ENCODE measurements at places on chromosomes 4 and X. TPM values are rescaled to one million over a fixed set of nuclear protein-coding genes. Genes with fewer than 3 reads are reported as not detected.

DNA sequence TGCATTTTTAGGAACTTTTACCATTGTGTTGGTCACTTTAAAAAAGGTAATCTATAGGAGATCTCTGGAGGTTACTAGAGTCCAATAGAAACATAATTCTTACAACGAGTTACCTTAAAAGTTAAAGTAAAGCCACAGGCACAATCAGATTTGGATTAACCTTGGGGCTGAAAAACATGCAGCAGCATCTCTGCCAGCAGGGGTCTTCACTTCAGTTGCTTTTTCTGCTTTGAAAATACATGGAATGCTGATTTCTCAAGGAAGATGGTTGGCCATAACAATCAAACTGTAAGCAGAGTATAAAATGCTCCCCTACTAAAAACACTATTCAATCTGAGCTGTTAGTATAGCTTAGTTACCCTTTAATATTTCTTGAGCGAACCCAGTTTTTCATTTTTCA lies 1072.3 kb upstream of the PCDH10 start:
- H3K27me3 ChIP-seq = no peaks in the 10 kb centered on the region
- H3K36me3 ChIP-seq = no peaks in the 10 kb centered on the region
- H3K4me1 ChIP-seq = peaks cover 29% of the 10 kb centered on the region
- H3K4me3 ChIP-seq = no peak overlapping the region
- H3K27ac ChIP-seq = no peak overlapping the region

DNA sequence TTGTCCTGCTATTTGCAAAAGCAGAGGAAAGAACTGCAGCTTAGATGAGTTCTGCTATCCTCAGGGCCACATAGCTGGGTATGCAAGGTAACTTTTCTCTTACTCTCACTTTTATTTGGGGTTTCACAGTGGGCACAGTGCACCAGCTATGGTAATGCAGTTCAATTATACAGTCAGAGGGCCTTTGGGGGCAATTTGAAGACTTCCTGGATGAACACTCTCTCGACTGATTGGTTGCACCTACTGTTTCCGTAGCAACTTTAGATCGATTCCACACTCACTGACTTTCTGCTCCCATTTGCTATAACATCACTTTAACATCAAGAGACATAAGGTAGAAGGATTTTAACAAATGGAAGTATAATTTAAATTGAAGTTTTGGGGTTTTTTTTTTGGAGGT lies 128.6 kb downstream of the SLC39A8 start:
- no peak overlapping the region for H3K4me3 ChIP-seq
- no peak overlapping the region for H3K27ac ChIP-seq
- peaks cover 4% of the 10 kb centered on the region for H3K36me3 ChIP-seq
- H3K4me1 ChIP-seq = peaks cover 34% of the 10 kb centered on the region

- peaks cover 36% of the 10 kb centered on the region for H3K4me1 ChIP-seq
- no peak overlapping the region for H3K4me3 ChIP-seq
- H3K27ac ChIP-seq = no peak overlapping the region
- H3K36me3 ChIP-seq = no peaks in the 10 kb centered on the region
- no peak for DNase-seq
Observed at GRCh38 chr4:165489786-165490185, 111.0 kb downstream of the CPE start.

Gene CT45A5
- not detected for total RNA-seq

Measured in WTC11 (cell line).